ENCODE measurements at places on chromosomes 11 and 22.
A peak's percentile ranks its signal among the peaks of the same experiment; 100 is the strongest.

DNA sequence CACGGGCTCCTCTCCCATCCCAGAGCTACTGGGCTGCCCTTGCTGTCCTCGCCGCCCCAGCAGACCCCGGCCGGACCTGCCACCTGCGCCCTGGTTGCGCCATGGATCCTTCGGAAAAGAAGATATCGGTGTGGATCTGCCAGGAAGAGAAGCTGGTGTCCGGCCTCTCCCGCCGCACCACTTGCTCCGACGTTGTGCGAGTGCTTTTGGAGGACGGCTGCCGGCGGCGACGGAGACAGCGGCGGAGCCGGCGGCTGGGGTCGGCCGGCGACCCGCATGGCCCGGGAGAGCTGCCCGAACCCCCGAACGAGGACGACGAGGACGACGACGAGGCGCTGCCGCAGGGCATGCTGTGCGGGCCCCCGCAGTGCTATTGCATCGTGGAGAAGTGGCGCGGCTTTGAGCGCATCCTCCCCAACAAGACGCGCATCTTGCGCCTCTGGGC lies 382 bp downstream of the RASSF10 start:
- peak; percentile 4 for DNase-seq

DNA sequence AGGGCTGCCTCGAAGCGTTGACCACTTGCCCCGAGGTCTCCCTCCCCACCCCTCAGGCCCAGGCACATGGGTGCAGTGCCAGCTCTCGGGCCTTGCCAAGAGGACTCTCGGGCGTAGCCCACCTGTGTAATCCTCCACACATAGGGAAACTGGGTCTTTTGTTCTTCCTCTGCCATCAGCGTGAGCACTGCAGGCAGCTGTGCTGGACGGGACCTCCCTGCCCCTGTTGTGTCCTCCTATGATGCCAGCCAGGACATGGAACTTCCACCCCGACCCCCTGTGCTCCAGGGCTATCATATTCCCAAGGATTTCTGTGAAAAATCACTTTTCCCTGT lies 66.4 kb downstream of the PARVB start:
- no peak for DNase-seq

DNA sequence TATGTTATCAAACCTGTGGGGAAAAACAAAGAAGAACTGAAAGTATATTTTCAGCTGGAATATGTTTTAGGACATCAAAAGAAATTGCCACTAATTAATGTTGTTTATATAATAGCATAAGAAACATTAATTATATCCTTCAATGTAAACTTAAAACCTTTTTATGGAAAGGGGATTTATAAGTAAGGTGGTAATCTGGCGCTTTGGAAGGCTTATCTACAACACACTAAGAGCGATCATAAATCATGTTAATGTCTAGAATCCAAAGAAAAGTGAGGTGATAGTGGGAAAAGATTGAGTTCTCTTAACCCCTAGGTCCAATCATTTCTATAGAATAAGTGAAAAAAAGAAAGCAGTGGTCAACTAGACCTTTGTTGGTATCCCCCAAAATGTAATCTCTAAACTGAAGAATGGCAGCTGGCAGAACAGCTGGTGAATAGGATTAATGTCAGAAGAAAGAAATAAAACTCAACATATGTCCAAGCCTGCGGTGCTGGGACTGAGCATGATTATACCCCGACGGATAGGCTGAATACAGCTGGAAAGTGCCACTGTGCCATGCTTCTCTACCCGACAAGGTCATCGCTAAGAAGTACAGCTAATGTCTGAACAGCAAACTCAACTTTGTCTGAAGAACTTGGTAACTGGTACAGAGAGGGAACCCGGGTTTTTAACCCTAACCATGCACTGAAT lies 64.0 kb downstream of the SOX6 start:
- DNase-seq = no peak

- peak; percentile 87 for DNase-seq
Measured at GRCh38 chr11:59822989-59823566, 12.5 kb upstream of the MRPL16 start.

All from endothelial cell of umbilical vein (primary cell).